ENCODE measurements at places on chromosomes 3 and 15. TPM values are rescaled to one million over a fixed set of nuclear protein-coding genes. Genes with fewer than 3 reads are reported as not detected.

SLC22A13 gene
- not detected for total RNA-seq

DNA sequence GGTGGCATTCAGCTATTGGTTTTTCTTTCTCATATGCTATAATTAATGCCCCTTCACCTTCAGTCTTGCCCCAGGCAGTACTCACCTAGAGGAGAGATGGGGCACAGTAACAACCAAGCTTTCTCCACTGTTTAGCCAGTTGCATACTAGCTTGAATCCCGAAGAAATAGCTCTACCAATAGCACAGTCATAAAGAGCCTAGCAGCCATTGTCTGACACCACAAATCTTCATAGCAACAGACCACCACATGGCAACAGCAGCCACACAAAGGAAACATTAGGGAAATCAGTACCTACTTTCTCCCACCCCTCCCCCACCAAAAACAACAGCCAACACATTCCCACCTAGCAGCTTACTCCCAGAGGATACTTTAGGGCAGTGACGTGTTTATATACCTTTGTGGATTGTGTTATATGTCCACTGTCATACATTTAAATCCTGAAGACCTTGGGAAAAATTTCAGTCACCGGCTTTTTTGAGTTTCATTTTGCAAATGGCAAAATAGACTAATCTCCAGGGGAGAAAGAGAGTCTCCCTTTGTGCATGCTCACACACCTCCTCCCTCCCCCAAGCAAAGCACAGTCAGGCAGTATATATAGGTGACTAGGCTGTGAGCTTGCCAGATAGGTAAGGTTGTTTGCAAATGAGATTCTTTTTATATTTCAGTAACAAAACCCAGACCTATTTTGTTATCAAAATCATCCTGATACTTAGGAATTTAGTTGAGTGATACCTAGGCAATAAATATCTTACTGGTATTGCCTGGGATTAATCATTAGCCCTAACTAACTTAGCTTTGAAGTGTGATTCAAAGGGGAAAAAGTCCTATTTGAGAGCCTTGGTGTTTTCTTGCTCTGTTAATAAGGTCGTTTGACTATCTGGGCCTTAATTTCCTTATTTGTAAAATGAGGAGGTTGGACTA, 140.6 kb downstream of the RBPMS2 start:
- DNase-seq: peak; percentile 35

GRCh38 chr3:17195856-17196604, 311.3 kb downstream of the PLCL2 start:
- DNase-seq: no peak

DNA sequence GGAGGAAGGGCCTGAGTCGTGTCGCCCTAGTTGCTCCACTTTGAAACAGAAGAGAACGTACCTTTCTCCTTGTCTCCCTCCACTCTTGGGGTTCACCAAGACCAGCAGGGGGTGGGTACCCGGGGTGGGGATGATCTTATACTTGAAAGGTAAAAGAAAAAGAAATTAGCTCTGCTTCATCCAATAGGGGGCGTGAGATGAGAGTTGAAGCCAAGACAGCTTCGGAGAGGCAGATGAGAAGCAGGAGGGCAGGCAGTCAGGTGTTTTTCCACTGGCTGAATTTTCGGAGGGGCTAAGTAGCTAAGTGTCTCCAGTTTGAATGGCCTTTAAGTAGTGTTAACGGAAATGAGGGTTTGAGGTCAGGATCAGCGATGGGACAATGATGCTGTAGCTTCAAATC, 100.4 kb downstream of the DGKG start:
- no peak for DNase-seq

GRCh38 chr15:99997112-99997651, 263.9 kb upstream of the LYSMD4 start:
- no peak for DNase-seq

DNA sequence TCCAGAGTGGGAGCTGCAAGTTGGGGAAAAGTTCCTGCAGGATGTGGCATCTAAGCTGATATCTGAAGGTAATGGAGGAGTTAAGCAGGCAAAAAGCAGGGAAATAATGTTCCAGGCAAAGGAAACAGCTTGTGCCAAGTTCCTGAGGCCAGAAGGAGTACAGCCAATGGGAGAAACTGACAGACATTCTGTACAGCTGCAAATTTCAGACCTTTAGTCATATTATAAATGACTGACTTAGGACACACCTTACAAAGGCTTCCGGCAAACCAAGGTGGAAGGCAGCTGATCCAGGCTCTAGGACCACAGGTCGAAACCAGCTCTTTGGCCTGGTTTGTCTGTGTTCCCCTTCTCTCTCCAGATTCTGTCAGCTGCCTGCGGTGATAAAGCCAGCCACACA, 9.3 kb downstream of the WWTR1 start:
- DNase-seq: no peak

DNA sequence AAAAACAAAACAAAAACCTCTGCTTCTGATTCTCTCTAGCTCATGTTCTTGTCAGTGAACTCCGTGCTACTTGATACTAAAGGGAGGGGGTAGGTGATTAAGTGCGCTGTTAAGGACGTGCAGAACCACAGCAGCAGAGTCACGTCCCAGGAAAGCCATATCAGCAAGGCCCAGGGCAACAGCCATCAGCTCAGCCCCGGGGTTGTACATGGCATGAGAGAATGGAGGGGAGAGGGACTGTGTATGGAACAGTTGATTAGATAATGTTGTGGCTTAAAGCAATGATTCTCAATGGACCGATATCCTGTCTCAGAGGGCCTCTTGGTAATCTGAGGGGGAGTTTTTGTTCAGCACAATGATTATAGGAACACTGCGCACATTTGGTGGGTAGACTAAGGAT, 27.6 kb downstream of the C2CD4A start:
- DNase-seq: no peak

DNA sequence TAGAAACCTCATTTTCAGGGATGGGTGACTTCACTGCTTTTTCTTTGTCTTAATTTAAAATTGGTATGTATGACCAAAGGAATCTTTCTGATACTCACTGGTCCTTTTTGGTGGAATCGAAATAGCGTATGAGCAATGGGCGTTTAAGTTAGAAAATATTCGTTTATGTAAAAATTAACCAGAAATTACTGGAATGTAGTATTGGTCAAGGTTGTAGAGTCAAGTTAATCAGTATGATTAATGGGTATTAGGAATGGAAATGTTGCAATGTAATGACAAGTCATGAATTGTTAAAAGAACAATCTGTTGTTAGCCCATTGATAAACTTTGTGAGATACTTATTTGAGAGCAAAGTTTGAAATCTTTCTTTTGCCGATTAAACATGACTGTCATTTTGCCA, 36.9 kb downstream of the AKAP13 start:
- DNase-seq: no peak

DNA sequence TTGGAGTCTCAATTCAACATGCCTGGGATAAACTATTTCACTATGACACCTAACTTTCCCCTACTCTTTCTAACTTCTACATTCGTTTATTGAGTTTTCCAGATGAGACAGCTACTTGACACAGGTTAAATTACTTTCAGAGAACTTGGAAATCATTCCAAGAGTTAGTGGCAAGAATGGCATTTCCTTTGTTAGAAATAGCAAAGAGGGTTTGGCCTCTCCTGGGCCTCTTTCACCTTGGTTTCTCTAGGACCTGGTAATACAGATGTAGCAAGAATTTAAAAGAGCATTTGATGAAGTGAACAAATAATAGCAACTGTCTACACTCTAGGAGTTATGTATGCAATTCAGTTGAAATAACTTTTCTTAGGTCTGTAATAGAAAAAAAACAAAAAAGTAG, 748.9 kb downstream of the MECOM start:
- DNase-seq: peak; percentile 74

CADPS gene
- total RNA-seq: 0.84 TPM

MME gene
- total RNA-seq: 51.7 TPM

DNA sequence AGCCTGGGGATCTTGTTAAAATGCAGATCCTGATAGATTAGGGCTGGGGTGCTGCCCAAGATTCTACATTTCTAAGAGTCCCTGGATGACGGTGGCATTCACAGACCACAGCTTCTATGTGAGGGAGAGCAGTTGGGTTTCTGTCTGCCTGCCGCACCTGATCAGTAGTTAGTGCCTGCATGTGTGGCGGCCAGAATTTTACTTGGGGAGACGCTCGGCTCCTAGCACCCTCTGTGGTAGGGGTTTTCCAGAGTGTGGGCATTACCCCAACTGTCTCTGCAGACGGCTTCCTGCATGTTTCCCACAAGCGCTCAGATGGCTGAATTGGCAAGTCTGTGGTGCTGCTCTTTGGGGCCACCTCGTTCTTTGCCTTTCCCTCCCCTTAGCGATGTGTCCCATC, 8.3 kb downstream of the GHRL start:
- no peak for DNase-seq

PRICKLE2 gene
- 3.2 TPM for total RNA-seq

DNA sequence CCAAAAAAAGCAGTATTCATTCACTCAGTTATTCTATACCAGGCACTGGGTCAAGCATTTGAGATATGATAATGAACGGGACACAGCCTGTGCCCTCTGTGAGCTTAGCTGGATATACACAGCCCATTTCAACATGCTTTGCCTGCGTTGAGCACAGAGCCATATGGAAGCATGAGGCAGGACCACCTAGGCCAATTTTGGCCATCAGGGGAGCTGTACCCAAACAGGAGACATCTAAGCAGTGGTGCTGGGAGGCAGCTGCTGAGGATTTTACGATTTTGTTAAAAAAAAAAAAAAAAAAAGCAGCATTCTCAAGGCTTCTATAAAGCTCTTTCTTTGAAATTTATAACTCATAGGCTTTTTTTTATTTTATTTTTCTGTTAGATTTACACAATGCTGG, 87.2 kb upstream of the SLC2A2 start:
- no peak for DNase-seq

ARPIN gene
- total RNA-seq: 5.2 TPM

- no peak for DNase-seq
Observed at GRCh38 chr3:39501059-39501458, 33.6 kb downstream of the MOBP start.

DNA sequence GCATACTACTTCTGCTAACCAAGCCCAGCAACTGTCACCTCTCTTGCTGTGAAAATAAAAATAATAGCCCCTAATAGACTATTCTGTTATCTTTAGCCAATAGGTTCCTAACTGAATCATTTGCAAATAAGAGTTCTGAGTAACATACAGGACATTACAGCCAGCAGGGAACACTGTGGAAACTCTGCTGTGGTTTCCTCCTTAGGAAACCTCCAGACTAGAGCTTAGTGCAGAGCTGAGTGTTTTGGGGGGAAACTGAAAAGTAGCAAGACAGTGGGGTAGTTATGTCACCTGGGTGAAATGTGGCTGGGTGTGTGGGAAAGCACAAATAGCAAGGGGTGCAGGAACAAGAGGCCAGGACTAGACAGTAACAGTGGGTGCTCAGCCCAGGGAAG, 32.4 kb downstream of the DZIP1L start:
- DNase-seq: no peak

DNA sequence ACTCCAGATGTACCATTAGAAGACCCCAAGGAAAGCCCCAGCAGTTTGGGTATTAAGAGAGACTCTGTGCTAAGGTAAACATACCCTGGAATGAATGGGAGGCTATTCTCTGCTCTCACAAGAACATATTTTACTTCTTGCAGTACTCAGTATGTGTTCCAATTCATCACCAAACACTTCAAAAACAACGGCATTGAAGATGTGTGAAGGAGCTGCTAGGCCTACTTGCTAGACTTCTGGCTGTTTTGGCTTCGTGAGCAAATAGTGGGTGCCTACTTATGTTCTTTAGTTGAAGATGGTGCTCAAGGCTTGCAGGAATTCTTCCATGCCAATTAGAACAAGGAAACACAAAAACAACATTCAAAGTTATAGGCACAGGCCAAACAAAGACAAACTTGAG, 514.5 kb downstream of the ROBO1 start:
- DNase-seq: no peak

- no peak for DNase-seq
Observed at GRCh38 chr3:188323067-188323842, 169.3 kb downstream of the LPP start.

GBE1 gene
- 33.5 TPM for total RNA-seq

- peak; percentile 85 for DNase-seq
Observed at GRCh38 chr3:55885721-55886120, 398.6 kb upstream of the WNT5A start.

- peak; percentile 23 for DNase-seq
Observed at GRCh38 chr3:37179144-37179967, 5.0 kb upstream of the LRRFIP2 start.

PLOD2 gene
- 240 TPM for total RNA-seq

ZNF654 gene
- total RNA-seq: 7.8 TPM

NME9 gene
- not detected for total RNA-seq

PSTPIP1 gene
- not detected for total RNA-seq

DNA sequence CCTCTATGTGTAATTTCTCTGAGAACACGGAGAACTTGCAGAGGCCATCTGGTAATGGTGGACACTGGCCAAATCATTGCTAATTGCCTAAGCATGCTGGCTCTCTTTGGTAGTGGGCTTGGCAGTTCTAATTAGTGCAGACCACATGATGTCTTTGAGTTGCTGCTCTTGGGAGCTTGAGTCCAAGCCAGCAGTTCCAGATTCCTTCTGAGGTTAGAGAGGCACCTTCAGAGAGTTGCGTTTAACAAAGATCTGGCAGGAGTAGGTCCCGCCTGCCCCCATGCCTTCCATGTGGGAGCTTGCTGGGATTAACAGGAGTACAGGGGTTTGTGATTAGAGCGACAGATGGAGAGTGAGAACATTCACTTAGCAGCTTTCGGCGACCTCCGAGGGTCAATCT, 449.0 kb upstream of the LMCD1 start:
- DNase-seq: no peak

GRCh38 chr3:169665264-169666075, 2.0 kb upstream of the MECOM start:
- DNase-seq: no peak

DNA sequence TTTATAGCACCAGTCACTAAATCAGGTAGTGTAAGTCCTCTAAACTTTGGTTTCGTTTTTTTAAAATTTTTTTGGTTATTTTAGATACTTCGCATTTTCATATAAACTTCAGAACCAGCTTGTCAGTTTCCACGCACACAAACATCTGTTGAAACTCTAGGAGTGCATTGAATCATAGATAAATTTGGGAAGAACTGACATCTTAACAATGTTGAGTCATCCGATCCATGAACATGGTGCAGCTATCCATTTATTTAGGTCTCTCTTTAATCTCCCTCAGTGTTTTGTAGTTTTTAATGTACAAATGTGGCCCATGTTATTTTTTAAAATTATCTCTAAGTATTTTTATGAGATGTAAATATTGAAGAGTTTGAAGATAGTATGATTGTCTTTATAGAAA, 17.7 kb downstream of the TICRR start:
- no peak for DNase-seq

Data from M059J (cell line).